T-helper 17 cell (primary cell): ENCODE measurements at places on chromosomes 3 and 15.

GRCh38 chr3:189586941-189587663 lies 44.1 kb upstream of the TP63 start:
- no peak for DNase-seq

DNA sequence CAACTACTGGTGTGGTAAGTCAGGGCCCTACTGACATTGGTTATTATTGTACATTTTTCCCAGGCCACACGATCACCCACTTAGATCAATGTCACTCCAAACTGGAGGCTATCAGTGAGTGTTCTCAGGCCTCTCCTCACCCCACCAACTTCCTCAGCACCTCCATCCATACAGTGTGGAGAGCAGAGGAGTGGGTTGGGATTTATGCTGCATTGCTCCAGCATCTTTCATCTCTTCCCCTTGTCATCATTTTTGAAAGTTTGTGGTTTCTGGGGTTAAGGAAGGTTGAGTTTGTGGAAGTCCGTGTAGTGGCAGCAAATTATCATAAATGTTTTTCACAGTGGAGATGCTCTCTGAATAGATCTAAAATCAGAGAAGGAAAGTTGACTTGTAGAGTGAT lies 60.2 kb downstream of the TLNRD1 start:
- no peak for DNase-seq

GRCh38 chr15:31266712-31267111 lies 59.9 kb upstream of the KLF13 start:
- DNase-seq: no peak

GRCh38 chr3:48858709-48859108 lies 11.0 kb upstream of the PRKAR2A start:
- DNase-seq: no peak

DNA sequence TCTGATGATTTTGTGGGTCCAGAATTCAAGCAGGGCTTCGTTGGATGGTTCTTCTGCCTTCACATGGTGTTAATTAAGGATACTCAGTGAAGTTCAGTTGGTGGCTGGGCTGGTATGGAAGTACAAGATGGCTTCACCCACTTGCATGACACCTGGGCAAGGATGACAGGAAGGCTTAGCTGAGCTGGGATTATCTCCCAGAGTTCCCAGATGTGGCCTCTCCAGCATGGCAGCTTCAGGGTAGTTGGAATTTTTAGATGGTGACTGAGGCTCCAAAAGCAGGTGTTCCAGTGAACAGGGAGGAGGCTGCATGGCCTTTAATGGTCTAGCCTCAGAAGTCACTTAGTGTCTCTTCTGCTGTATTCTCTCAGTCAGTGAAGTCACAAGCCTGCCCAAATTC lies 135.5 kb downstream of the THRB start:
- DNase-seq: no peak
